ENCODE measurements at places on chromosomes 13 and 19.

DNA sequence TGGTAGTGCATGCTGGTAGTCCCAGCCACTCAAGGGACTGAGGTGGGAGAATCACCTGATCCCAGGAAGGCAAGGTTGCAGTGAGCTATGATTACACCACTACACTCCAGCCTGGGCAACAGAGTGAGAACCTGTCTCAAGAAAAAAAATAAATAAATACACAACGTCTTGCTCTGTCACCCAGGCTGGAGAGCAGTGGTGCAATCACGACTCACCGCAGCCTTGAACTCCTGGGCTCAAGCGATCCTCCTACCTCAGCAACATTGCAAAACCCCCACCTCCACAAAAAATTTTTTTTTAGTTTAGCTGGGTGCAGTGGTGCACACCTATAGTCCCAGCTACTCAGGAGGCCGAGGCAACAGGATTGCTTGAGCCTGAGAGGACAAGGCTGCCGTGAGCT is 8.8 kb downstream of the TPM4 start:
- DNase-seq = no peak

- DNase-seq = no peak
Observed at GRCh38 chr13:43005460-43006236, 13.6 kb upstream of the EPSTI1 start.

GRCh38 chr19:3518255-3518654 is 12.1 kb downstream of the FZR1 start:
- DNase-seq = no peak

GRCh38 chr13:110503979-110504499 is 57.5 kb downstream of the RAB20 start:
- no peak for DNase-seq

DNA sequence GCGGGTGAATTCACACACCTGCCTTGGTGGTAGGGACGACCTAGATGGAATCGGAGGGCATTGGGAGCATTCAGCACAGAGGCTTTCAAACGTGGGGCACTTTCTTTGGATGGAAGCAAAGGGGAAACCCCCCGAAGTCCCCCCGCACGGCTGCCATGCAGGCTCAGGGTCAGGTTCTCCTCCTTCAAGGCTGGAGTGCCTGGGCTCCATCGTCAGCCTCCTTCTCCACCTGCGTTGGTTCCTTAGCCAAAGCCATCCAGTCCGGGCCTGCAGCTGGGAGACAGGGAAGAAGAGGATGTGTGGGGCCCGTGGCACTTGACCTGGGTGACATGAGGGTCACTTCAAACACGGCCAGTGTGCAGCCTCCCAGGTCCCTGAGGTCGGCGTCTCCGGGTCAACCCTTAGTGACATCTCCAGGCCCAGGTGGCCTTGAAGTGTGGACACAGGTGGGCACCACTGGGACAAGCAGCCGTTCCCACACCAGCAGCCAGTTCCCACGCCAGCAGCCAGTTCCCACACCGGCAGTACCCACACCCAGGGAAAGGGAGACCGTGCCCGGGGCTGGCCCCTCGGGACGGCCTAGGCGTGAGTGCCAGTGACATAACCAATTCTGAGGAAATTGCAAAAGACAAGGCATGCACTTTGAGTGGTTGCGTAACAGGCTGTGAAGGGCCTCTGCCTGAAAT is 116.0 kb downstream of the SOX1 start:
- no peak for DNase-seq

- DNase-seq = no peak
Observed at GRCh38 chr13:47168066-47168465, 271.2 kb upstream of the HTR2A start.

DNA sequence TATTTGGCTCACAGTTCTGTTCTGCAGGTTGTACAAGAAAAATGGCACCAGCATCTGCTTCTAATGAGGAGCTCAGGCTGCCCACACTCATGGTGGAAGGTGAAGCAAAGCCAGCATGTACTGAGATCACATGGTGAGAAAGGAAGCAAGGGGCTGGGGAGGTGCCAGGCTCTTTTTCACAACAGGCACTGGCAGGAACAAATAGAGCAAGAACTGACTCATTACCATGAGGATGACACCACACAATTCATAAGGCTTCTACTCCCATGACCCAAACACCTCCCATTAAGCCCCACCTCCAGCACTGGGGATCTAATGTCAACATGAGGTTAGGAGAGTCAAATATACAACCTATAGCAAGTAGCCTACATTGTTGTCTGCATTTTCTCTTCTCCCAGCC is 522.6 kb downstream of the RFC3 start:
- no peak for DNase-seq

- no peak for DNase-seq
Observed at GRCh38 chr13:79541426-79542049, 60.6 kb downstream of the NDFIP2 start.

DNA sequence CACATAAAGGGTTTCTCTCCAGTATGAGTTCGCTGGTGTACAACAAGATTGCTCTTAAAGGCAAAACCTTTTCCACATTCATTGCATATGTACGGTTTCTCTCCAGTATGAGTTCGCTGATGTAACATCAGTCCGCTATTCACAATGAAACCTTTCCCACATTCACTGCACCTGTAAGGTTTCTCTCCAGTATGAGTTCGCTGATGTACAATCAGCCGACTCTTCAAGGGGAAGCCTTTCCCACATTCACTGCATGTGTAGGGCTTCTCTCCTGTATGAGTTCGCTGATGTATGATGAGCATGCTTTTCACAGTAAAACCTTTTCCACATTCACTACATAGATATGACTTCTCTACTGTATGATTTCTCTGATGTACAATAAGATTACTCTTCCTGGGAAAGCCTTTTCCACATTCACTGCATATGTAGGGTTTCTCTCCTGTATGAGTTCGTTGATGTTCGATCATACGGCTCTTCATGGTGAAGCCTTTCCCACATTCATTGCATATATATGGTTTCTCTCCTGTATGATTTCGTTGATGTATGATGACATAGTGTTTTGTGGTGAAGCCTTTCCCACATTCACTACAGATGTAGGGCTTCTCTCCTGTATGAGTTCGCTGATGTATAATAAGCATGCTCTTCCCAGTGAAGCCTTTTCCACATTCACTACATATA is 6.0 kb upstream of the ZNF614 start:
- no peak for DNase-seq

- DNase-seq = no peak
Observed at GRCh38 chr19:30629086-30629485, 256.9 kb downstream of the ZNF536 start.

GRCh38 chr13:64553411-64554129 is 2676.6 kb downstream of the PCDH9 start:
- DNase-seq = no peak

DNA sequence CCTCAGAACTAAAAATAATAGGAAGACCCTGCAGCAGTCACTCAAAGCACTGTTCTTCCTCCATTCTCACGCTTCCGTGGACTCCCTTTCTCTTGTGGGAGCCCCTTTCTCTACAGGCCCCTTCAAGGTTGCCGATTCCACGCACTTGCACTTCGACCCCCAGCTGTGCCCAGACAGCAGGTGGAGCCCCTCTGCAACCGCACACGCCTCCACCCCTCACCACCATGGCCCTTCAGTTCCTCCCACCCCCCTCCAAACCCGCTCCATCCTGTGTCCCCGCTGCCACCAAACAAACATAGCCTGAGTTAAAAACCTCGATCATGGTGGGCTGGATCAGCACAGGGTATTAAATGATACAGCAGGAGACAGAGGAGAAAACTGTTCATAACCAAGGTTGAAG is 102.6 kb downstream of the STK24 start:
- DNase-seq = no peak

DNA sequence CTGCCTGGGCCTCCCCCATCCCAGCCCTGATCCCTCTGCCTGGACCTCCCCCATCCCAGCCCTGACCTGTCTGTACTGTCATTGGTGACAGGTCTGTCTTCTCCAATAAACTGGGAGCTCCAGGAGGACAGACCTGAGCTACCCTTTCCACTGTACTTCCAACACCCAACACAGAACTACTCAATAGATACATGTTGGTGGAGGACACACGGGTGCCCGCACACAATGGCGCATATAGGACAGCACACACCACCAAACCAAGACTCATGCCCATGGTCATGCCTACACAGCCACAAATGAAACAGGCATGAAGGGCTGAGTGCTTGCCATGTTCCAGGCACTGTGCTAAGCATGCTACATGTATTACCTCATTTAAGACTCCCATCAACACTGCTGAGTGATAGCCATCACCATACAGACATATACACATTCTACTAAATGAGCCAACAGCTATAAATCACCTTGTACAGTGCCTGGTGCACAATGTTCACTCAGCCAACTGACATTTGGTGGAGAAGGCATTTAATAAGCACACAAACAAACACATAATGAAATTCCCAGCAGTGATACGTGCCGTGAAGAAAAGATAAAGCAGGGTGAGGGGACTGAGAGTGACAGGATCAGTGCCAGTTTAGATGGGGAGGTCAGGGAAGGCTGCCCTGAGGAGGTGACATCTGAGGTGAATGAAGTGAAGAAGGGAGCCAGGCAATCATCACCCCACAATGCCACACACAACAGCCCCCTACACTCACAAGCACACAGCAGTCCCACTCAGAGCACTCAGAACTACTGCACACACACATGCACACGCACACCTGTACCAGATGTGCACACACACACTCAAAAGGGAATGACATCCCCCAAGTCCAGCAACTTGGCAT is 857 bp downstream of the POU2F2 start:
- DNase-seq = no peak

Measured in effector CD4-positive, alpha-beta T cell (primary cell).